ENCODE measurements at places on chromosomes 5 and 9.

- no peak for DNase-seq
These were observed 396.6 kb upstream of the ZNF608 start for GRCh38 chr5:125143011-125143410.

- DNase-seq: no peak
These were observed 22.5 kb downstream of the PCSK5 start for GRCh38 chr9:75912951-75913350.

DNA sequence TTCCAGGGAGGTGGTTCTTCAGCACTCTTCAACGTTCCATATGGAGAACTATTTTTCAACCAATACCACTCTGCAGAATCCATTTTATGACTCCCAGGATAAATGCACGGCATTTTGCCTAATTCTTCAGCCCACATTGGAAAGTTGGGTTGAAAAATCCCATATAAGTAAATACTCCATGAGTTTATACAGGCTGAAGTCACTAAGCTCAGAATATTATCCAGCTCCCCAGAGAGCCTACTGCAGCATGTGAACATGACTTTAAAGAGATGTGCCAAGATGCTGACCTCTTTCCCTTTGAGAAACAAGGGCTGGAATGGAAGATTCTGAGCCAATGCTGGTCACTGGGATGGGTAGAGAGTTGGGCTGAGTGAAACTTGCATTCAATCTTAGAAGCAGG, 111.9 kb upstream of the SLIT3 start:
- no peak for DNase-seq

- no peak for DNase-seq
These were observed 33.7 kb upstream of the ITGA1 start for GRCh38 chr5:52754051-52754450.

DNA sequence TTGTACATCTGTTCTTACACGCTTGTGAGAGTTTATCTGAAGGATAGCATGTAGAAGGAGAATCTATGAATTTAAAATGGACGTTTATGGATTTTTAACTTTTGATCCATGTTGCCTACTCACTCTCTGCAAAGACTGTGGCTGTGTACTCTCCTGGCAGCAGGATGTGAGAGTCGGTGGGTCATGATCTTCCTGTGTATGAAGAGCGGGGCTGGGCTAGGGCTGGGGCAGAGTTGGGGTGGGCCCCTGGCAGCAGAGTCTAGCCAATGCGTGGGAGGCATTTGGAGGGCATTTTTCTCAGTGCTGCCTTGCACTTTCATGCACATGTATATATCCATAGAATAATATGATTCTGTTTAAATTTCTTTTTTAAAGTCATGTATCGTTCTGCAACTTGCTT, 24.0 kb upstream of the DAB2IP start:
- no peak for DNase-seq

DNA sequence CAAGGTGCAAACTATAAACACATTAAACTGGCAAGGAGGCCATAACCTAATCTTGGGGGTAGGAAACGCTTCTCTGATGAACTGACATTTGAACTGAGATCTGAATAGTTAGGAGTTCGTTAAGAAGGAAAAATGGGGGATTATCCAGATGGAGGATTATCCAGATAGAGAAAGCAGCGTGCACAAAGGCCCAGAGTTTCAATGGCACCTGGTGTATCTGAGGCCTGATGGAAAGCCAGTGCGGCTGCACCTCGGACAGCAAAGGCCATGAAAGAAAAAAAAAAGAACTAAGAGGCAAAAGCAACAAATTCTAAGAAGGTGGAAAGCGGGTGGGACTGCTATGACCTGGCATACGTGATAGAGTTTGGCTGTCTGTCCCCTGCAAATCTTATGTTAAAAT, 13.0 kb upstream of the CTNNAL1 start:
- DNase-seq: no peak

DNA sequence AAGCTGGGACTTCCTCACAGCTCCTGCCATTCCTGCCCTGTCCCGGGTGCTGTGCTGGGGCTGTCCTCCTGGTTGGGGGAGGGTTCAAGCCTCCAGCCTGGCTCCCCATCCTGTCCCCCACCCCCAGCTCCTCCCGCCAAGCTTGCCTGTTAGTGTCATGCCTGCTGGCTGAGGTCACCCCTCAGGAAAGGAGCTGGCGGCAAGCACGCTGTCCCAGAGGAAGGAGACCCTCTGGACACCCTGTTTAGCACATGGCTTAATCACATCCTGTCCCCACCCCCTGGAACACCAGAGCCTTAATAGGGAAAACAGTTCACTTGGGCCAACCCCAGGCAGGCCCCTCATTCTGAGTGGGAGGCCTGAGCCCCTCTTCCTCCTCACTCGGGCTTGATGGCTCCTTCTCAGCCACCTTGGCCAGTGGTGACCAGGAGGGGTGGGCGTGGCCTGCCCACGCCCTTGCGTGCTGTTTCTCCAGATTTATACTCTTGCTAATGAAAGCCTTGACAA, 9.2 kb upstream of the PHYHD1 start:
- DNase-seq: no peak

- no peak for DNase-seq
These were observed 6.3 kb downstream of the PDCD1LG2 start for GRCh38 chr9:5516453-5517220.

- DNase-seq: no peak
These were observed 372.1 kb upstream of the RIOK2 start for GRCh38 chr5:97554977-97555643.

DNA sequence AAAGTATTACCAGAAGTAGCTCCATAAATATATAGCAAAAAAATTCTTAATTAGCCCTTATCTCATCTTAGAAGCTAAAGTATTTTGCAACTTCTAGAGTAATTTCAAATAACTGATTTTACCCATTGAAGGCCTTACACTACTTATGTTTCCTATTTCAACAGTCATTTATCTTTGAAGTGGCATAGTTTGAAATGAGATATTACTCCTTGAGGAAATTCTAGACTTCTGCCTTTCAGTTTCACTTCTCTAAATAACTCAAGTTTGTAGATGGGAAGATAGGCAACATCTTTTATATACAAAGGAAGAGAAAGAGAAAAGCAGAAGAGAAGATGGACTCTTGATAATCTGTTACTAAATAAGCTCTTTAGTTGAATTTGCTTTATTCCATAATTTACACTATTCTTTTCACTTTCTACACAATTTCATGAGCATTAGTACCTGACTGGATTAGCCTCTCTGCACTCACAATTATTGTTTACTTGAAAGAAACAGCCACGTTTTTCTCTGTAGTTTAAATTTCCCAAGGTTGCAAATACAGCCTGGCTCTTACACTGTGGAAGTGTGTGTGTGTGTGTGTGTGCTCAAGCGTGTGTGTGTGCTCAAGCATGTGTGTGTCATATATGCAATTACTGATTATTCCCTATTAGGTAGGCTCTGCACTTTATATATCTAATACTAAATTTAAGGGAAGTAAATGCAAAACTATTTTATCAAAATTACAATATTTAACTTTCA, 60.6 kb upstream of the EMB start:
- DNase-seq: no peak

Data from activated T-cell treated with anti-CD3 and anti-CD28 coated beads for 1 hour (primary cell).